ENCODE measurements at places on chromosomes 5 and 9.

DNA sequence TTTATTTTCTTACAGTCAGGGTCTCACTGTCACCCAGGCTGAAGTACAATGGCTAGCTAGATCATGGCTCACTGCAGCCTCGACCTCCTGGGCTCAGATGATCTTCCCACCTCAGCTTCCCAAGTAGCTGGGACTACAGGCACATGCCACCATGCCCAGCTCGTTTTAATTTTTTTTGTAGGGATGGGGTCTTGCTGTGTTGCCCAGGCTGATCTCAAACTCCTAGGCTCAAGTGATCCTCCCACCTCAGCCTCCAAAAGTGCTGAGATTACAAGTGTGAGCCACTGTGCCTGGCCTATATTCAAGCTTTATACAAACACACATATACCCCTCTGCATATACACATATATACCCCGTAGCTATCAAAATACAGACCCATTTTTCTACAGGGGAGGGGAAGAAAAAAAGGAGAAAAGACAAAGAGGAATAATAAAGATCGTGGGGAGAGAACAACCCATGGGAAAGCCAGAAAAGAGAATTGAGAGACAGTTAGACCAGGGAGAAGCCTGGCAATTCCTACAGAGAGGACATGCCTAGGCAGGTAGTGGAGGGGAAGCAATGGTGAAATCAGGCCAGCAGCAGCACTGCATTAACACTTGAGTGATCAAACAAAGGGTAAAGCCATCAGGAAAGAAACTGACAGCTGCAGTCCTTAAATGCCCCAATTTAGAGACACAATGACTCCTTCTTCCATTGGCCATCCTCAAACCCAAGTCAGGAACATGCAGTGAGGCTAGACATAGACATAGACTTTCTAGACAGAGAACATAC is 102.7 kb downstream of the EFNA5 start:
- no peak for DNase-seq

- peak; percentile 26 for DNase-seq
Observed at GRCh38 chr9:4762886-4763541, 22.0 kb upstream of the AK3 start.

- DNase-seq: no peak
Observed at GRCh38 chr5:1172670-1173404, 28.6 kb upstream of the SLC6A19 start.

DNA sequence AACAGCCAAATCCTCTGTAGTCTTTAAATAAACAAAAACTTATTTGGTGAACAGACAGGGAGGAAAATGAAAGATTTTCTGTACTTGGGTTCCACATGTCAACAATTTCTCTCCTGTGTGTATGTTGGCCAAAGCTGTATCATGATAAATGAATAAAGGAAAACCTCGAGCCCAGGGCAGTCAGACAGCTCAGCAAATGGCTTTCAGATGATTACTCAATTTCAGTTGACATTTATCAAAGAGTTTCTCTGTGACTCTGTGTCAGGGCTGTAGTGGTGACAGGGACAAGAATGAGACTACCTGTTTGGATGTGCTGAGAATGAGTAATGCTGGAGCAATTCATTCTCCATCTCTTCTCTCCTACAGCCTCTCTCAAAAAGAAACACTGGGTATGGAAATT is 45.7 kb upstream of the PTGS1 start:
- DNase-seq: no peak

DNA sequence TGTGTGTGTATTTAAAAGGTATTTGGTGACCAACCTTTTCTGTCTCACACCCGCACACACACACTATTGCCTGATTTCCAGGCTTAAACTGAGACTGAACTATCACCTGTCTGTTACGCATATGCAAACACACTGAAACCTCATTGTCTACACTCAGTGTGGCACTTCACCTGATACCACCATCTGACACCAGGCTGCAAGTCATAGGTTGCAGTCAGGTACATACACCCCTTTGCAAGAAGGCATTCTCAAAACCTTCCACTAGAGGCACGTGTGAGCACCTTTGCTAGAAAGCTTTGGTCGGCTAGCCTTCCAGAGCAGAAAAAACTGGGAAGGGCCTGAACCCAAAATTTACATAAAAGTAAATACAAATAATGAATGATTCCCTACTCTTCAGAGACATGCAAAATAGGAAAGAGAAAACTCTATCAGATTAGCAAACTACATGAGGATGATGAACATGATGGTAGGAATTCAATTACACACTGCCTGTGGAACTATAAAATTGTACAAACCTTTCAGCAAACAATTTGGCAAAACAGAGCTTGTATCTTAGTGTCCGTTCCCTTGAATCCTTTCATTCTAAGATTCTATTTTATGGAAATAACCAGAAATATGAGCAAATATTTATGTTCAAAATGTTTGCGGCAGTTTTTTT is 5.9 kb upstream of the FOXD1 start:
- peak; percentile 29 for DNase-seq

DNA sequence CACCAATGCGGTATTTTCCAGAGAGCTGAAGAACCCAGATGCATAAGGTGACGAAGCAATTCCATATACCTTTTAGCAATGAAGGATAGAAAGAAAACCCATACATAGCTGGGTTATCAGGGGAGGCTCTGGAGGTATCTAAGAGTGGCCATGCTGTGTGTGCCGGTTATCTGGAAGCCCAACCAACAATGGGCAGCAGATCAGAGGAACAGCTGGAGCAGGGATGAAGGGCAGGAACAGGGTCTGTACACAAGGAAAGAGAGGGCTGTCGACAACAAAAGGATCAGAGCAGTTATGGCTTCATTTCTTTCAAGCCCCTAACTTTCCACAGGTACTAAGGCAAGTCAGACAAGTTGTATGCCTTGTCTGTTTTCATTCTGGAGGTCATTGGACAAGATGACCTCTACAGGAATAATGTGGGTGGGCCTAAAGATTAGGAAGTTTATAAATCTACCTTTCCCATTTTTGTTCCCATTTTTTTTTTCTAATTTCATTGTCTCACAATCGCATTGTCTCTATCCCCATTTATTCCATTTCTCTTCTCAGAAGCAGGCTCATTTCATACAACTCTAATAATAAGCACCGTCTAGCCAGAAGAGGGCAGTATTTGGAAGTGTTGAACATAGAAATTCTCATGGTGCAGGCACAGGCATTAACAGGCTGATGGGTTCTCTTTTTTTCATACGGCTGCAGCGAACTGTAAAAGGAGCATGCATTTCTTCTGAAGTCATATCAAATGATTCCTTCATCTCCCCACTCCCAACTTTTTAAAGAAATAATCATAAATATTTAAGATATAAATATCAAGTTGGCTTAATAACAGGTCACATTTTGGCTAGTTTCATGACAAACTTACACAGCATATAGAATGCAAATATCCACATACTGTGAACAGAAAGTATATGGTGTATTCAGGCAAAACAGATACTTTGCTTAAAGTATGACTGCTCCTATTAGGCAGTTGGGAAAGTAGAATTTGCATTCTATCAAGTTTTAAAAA is 63.5 kb downstream of the ZNF474 start:
- peak; percentile 15 for DNase-seq

DNA sequence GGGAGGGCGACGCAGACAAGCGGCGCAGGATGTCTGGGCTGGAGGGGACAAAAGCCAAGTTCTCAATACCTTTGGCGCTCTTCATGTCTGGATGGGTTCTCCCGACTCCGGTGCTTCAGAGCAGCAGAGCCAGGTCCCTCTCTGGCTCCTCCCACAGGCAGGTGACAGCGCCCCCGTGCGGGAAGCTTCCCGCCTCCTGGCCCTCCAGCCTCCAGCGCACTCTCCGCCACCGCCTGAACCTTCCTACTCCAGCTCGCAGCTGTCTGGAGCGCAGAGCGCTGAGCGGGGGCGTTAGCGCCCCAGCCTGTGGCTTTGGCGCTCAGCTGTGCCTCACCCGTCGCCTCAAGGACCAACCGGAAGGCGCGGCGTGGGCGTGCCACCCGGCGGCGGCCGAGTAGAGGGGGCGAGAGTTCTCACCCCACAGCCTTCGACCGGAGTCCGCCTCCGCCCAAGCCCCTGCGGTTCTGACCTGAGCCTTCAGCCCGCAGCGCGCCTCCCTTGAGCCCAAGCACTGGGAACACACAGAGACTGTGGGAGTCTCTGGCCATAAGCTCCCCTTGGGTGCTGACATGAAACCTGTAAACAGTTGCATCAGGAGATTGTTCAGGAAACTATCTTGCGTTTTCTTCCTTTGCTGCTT is at the start of gene SLCO4C1:
SLCO4C1 (minus strand) TSS at position 107 of the 640 bp plus-strand sequence; CDS start at position 85, 22 bp downstream.
- DNase-seq: peak; percentile 69

GRCh38 chr9:18398038-18398437 is 75.9 kb upstream of the ADAMTSL1 start:
- no peak for DNase-seq

DNA sequence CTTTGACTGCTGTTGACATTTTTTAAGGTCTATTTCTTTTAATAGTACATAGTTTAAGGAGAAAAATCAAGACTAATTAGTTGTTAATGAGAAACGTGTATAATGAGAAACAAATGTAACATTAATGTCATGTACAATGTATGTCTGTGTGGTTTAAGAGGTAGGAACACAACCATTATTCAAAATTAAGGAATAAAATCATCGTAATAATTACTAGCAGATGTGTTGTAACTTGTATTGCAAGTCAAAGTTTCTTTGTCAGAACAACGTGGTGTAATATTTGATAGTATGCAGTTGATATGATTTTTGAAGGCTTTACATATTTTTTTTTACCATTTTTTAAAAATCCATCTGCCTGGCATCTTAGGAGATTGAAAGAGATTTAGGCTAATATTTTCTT is 120.2 kb upstream of the ARRDC3 start:
- DNase-seq: no peak

DNA sequence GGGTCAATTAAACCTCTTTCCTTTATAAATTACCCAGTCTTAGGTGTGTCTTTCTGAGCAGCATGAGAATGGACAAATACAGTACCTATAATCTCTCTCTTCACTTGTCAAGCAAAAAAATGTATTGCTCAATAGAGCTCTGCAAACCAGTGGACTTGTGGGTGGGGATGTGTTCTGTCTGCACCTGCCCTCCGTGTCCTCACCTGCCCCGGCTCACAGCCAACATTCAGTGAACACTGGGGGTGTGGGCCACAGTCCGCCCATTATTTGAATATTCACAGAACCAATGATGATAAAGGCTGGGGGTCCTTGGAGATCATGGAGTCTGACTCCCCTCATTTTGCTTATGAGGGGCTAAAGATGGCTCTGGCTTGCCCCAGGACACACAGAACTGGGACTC is 36.9 kb upstream of the MED27 start:
- no peak for DNase-seq

GRCh38 chr5:150141544-150142184 is 14.0 kb downstream of the PDGFRB start:
- no peak for DNase-seq

DNA sequence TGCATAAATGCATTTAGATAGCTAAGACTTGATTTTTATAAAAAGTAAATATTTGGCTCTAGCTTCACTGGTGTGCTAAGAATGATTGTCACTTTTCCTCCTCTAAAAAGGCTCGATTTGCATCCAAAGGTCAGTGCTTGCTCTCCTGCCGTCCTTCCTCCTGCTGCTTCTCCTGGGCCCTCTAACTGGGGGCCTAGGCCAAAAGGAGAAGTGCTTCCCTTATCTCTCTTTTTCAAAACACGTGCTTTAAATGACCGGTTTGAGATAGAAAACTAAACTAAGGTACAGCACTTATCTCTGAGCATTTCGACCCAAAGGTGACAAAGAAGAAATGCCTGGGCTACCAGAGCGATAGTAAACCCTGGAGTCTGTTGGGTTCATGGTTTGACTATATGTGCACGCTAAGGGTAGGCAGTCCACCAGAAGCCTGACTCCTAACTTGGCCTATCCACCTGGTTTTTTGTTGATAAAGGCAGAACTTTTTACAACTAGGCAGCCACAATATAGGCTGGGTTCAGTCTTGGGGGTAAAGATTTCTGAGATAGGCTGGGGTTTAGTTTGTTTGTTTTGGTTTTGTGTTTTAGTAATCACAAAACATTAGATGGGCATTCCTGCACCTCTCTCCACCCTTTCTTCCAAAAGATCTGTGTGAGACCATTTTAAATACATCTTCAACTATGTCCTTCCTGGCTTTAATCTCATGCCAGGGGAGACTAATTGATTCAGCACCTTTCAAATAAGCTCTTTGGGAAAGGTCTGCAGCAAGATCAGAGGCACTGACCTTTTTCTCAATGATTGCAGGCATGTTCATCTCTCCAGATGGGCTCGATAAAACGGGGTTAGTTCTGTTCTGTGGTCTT is 3.8 kb downstream of the NR2F1-AS1 start:
- DNase-seq: no peak

DNA sequence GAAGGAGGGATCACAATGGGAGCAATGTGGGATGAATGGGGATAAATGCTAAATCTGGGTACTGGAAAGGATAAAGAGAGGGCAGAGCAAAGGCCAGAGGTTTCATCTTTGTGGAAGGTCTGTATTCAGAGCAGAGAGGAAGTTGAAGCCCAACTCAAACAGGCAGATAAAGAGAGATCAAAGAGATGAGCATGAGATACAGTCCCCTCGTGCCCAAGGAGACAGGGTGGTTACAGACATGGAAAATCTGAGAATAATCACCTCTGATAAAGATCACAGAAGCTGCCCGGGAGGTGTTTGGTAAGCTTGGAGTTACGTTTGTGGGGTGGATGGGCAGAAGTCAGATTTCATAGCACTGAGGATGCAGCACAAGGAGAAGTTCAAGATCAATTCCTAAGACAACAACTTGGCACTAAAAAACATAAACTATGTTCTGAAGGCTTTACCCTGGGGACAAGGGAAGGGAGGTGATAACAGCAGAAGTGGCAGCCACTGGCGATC is 459 bp upstream of the ERAP2 start:
- no peak for DNase-seq

- DNase-seq: no peak
Observed at GRCh38 chr9:133509179-133510083, 15.3 kb downstream of the MYMK start.

DNA sequence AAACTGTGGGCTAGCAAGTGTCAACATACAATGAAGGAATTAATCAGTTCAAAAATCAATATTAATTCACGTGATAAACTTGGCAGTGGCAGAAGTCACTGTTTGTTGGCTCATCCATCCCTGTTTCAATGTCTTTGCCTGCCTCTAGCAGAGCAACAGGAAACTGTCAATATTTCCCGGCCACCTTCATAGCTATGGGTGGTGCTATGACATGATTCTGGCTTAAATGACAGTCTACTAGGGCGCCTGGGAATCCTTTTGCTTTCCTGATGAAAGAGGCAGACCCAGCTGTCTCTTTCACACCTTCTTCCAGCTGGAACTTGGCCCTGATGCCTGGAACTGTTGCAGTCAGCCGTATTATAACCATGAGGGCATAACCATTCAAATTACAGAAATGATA is 72.1 kb upstream of the DNAH5 start:
- no peak for DNase-seq

DNA sequence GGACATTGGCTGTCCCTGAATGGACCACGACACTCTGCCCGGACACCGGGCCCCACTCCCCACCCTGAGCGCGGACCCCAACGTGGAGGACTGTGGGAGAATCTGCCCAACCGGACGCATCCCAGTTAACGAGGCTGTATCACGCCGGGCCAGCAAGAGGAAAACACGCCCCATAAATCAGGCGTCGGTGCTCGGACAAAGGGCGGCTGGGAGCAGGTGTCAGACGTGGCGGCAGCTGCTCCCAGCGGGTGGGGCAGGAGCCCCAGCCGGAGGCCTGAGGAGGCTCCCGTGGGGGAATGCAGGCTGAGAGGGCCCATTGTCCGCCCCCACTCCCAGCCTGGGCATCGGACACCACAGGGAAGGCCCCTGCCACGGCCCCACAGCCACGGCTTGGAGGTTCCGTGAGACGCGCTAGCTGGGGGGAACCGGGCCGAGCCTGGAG is 19.2 kb downstream of the NOTCH1 start:
- DNase-seq: no peak

GRCh38 chr5:169333518-169333917 is 32.6 kb upstream of the SLIT3 start:
- DNase-seq: no peak
